Muscle of leg (tissue), 16 donors: ENCODE measurements at places on chromosomes 11 and 22. TPM values are rescaled to one million over a fixed set of nuclear protein-coding genes. Genes with fewer than 3 reads are reported as not detected.
A peak's percentile ranks its signal among the peaks of the same experiment; 100 is the strongest.

DNA sequence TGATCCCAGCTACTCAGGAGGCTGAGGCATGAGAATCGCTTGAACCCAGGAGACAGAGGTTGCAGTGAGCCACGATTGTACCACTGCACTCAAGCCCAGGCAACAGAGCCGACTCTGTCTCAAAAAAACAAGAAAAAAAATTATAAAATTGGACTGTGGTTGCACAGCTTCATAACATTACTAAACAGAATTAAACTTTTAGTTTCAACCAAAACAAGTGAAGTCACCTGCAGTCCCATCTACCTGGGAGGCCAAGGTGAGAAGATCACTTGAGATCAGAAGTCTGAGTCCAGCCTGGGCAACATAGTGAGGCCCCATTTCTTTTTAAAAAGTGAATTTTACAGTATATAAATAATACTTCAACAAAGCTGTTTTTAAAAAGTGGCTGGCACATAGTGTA, 47.8 kb upstream of the CD5 start:
- H3K27me3 ChIP-seq = no peaks in the 10 kb centered on the region
- no peak for DNase-seq
- no peak overlapping the region for H3K4me3 ChIP-seq
- no peak overlapping the region for H3K27ac ChIP-seq

- no peak overlapping the region for H3K27ac ChIP-seq
- H3K4me3 ChIP-seq = no peak overlapping the region
- DNase-seq = peak; percentile 13
- H3K4me1 ChIP-seq = peaks cover 2% of the 10 kb centered on the region
- no peaks in the 10 kb centered on the region for H3K27me3 ChIP-seq
These were observed 49.6 kb upstream of the ALKBH3 start for GRCh38 chr11:43830928-43831440.

GRCh38 chr11:66013762-66014100, 1.9 kb downstream of the CST6 start:
- H3K27me3 ChIP-seq = peaks cover 48% of the 10 kb centered on the region
- no peak overlapping the region for H3K4me3 ChIP-seq
- peaks cover 12% of the 10 kb centered on the region for H3K4me1 ChIP-seq
- H3K27ac ChIP-seq = no peak overlapping the region
- DNase-seq = no peak

DNA sequence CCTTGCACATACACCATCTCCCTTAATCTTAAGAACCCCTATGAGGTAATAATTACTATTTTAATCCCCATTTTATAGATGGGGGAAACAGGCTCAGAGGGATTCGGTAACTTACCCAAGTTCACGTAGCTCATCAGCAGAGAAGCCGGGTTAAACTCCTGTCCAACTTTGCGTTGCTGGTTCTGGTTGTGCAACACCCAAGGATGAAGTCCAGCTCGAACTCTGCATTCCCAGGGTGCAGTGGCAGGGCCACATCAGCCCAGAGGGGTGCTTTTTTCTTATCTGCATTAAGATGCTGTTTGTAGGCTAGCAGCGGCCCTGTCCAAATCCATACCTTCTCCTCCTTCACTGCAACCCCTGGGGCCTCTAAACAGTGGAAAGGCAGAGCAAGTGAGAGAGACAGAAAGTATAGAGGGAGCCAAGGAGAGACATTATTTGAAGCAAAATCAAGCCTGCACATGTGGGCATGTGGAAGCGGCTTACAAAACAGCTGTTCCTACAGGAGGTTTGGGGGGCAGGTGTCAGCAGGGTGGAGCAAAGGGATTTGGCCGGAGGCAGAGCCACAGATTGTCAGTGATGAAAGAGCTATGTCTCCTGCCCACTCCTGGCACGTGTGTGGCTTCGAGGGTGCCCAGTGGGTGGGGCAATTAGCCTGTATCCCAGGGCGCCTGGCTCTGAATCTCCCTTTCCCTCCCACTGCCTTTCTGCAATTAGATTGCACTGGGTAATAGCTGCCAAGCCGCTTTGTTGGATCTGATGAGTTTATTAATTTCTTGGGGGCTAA, 129.5 kb upstream of the TBCEL start:
- H3K4me3 ChIP-seq = no peak overlapping the region
- DNase-seq = peak; percentile 48
- H3K27me3 ChIP-seq = peaks cover 6% of the 10 kb centered on the region
- H3K27ac ChIP-seq = no peak overlapping the region

- H3K36me3 ChIP-seq = no peaks in the 10 kb centered on the region
- H3K4me1 ChIP-seq = peaks cover 42% of the 10 kb centered on the region
- peak overlapping the region; percentile 66 for H3K4me3 ChIP-seq
- DNase-seq = peak; percentile 88
- H3K27me3 ChIP-seq = no peaks in the 10 kb centered on the region
- peak overlapping the region; percentile 83 for H3K27ac ChIP-seq
These were observed 95.0 kb downstream of the SWAP70 start for GRCh38 chr11:9758637-9759518.

GRCh38 chr22:45895436-45896152, 81.4 kb downstream of the WNT7B start:
- H3K4me3 ChIP-seq = no peak overlapping the region
- H3K4me1 ChIP-seq = peaks cover 14% of the 10 kb centered on the region
- peaks cover 14% of the 10 kb centered on the region for H3K27me3 ChIP-seq

DNA sequence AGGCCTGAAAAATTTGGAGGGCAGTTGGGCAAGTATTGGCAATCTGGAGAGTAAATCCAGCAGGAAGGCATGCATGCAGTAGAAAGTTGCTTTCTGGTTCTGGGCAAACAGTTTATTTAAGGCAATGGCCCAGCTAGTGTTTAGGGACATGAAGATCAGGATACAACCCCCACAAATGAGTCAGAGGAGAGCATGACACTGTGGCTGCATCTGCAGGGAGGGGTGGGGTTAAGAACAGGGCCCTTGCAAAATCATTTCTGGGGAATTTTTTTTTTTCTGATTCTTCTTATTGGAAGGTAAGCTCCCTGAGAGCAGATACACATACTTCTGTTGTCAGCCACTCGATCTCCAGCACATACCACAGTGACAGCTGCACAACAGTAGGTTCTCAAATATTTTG, 61.1 kb downstream of the FDX1 start:
- no peak overlapping the region for H3K4me3 ChIP-seq
- H3K36me3 ChIP-seq = no peaks in the 10 kb centered on the region
- DNase-seq = no peak
- no peak overlapping the region for H3K27ac ChIP-seq
- H3K4me1 ChIP-seq = peaks cover 12% of the 10 kb centered on the region

DNA sequence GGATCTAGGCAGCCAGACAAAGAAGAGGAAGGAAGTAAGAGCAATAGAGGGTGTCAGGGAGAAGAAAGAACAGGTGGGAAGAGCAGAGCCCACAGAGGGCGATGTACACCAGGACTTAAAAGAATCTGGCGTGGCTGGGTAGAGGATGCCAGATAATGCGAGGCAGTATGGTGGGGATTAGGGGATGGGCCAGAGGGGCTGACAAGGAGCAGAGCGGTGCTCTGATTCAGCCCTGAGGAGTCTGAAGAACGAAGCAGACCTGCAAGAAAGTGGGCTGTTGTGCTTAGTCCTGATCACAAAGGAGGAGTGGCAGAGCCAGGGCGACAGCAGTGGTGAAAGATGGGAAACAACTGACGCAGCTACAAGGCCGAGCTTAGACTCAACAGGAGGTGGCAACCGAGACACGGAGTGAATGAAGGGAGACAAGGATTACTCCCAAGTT, 163.7 kb downstream of the LARGE1 start:
- DNase-seq = no peak
- H3K36me3 ChIP-seq = no peaks in the 10 kb centered on the region
- no peaks in the 10 kb centered on the region for H3K27me3 ChIP-seq
- H3K4me1 ChIP-seq = peaks cover 13% of the 10 kb centered on the region
- H3K27ac ChIP-seq = no peak overlapping the region
- no peak overlapping the region for H3K4me3 ChIP-seq

DNA sequence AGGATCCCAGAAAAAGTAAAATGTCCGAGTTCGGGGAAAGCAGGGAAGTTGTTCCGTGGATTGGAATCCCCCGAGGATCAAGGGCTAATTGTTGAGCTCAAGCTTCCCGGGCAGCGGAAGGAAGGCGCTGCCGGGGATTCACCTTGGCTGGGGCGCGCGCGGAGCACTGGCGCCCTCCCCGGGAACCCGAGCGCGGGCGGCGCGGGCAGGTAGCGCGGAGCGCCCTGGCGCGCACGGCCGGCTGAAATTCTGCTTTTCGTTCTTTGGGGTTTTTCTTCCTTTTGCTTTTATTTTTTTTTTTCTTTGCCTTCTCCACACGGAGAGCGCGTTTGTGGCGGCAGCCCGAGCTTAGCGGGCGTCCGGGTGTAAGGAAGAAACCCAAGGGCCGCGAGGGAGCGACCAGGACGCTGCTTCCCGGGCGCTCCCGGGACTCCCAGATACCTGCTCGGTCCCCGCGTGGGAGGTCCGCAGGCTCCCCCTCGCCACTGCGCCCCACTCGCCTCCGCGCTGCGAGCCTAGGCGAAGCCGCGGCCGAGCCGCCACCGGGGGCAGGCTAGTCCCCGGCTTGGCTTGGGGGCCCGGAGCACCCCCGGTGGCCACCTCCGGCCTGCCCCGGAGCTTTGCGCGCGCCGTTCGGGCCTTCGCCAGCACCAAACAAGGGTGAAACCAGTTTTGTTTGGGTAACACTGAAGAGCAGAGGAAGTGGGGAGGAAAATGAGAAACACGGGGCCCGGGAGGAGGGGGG, 4.8 kb upstream of the IGF2 start:
- peak; percentile 61 for DNase-seq
- peaks cover 10% of the 10 kb centered on the region for H3K36me3 ChIP-seq
- peaks cover 81% of the 10 kb centered on the region for H3K27me3 ChIP-seq
- H3K4me1 ChIP-seq = peaks cover 52% of the 10 kb centered on the region
- peak overlapping the region; percentile 89 for H3K27ac ChIP-seq

DNA sequence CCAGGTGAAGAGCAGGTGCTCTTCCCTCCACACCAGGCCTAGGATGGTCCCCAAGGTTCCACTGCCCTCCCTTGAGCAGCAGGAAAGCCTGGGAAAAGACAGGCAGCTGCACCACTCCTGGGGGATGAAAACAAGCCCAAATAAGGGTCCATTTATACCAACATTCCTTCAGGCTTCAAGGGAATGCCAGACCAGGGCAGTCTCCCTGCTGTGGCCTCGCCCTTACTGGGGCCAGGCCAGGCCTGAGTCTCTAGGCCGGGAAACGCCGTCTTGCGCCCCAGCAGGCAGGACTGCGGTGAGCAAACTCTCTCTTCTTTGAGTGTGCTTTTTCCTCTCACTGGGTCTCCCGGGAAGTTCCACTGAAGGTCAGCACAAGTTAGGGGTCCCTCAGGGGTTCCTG, 443.5 kb downstream of the SOX6 start:
- H3K4me3 ChIP-seq = no peak overlapping the region
- H3K36me3 ChIP-seq = no peaks in the 10 kb centered on the region
- H3K27me3 ChIP-seq = no peaks in the 10 kb centered on the region

GRCh38 chr11:61890529-61891330, 615 bp downstream of the FADS3 start:
- no peak for DNase-seq
- H3K36me3 ChIP-seq = peaks cover 5% of the 10 kb centered on the region
- no peaks in the 10 kb centered on the region for H3K27me3 ChIP-seq
- H3K27ac ChIP-seq = peak overlapping the region; percentile 62
- peaks cover 41% of the 10 kb centered on the region for H3K4me1 ChIP-seq
- peak overlapping the region; percentile 65 for H3K4me3 ChIP-seq

DNA sequence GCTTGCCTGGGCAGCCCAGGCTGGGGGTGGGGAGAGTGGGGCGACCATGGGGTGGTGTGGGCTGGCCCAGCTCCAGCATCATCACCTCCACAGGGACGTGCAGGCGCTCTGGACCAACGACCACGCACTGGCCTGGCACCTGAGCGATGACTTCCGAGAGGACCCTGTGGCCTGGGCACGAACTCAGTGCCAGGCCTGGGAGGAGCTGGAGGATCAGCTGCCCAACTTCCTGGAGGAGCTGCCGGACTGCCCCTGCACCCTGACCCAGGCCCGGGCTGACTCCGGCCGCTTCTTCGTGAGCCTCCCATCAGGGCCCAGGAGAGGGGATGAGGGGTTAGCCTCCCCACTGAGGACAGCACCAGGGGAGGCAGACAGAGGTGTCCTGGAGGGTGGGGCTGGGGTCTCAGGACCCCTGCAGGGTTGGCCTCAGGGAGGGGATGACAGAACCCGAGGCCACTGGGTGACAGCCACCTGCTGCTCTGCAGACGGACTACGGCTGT, 3.8 kb downstream of the SUSD2 start:
- no peak overlapping the region for H3K27ac ChIP-seq
- H3K4me3 ChIP-seq = no peak overlapping the region
- H3K27me3 ChIP-seq = peaks cover 3% of the 10 kb centered on the region
- DNase-seq = no peak
- H3K4me1 ChIP-seq = peaks cover 20% of the 10 kb centered on the region

- H3K36me3 ChIP-seq = no peaks in the 10 kb centered on the region
- H3K4me3 ChIP-seq = no peak overlapping the region
- no peak for DNase-seq
- H3K27ac ChIP-seq = no peak overlapping the region
These were observed 49.5 kb downstream of the ABTB2 start for GRCh38 chr11:34308049-34308912.

- H3K27me3 ChIP-seq = no peaks in the 10 kb centered on the region
- H3K27ac ChIP-seq = no peak overlapping the region
- DNase-seq = no peak
- H3K4me3 ChIP-seq = no peak overlapping the region
These were observed 211.6 kb downstream of the TBC1D22A start for GRCh38 chr22:46974077-46974476.

DNA sequence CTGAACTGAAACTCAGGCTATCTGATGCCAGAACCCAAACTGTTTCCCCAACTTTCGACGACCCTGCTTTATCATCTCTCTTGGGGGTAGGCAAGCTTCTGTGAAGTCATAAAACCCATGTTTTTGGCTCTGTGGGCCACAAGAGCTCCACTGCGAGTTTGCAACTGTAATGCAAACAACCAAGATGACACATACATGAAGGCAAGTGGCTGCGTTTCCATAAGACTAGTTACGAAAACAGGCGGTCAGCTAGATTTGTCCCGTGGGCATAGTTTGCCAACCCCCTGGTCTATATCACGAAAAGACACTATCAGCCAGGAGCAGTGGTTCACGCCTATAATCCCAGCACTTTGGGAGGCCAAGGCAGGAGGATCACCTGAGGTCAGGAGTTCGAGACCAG, 37.5 kb downstream of the TPST2 start:
- H3K4me1 ChIP-seq = peaks cover 5% of the 10 kb centered on the region
- no peaks in the 10 kb centered on the region for H3K27me3 ChIP-seq
- H3K27ac ChIP-seq = no peak overlapping the region

- no peak overlapping the region for H3K4me3 ChIP-seq
- H3K27ac ChIP-seq = no peak overlapping the region
- H3K36me3 ChIP-seq = no peaks in the 10 kb centered on the region
- H3K27me3 ChIP-seq = no peaks in the 10 kb centered on the region
- no peak for DNase-seq
- no peaks in the 10 kb centered on the region for H3K4me1 ChIP-seq
These were observed 84.7 kb downstream of the MSANTD4 start for GRCh38 chr11:105937331-105937730.

- no peak overlapping the region for H3K27ac ChIP-seq
- peaks cover 32% of the 10 kb centered on the region for H3K4me1 ChIP-seq
- H3K4me3 ChIP-seq = no peak overlapping the region
- DNase-seq = no peak
These were observed 134.0 kb upstream of the TEAD1 start for GRCh38 chr11:12540075-12540680.

- H3K4me3 ChIP-seq = no peak overlapping the region
- peaks cover 19% of the 10 kb centered on the region for H3K4me1 ChIP-seq
- H3K27me3 ChIP-seq = no peaks in the 10 kb centered on the region
These were observed 305.9 kb downstream of the CADM1 start for GRCh38 chr11:115198321-115198741.

The SCUBE1 gene
- 0.13 TPM for total RNA-seq

The CYTH4 gene
- total RNA-seq = 6.5 TPM

The LRP4 gene
- 11.1 TPM for total RNA-seq

The DDX25 gene
- total RNA-seq = 0.35 TPM

The TEX12 gene
- total RNA-seq = 0.22 TPM

The OR5T1 gene
- total RNA-seq = not detected

The OR4A16 gene
- total RNA-seq = not detected

The TMEM86A gene
- 2.6 TPM for total RNA-seq

The GLB1L3 gene
- total RNA-seq = not detected

The APOBEC3H gene
- not detected for total RNA-seq

The ALDH3B1 gene
- 5.4 TPM for total RNA-seq
